ENCODE measurements at places on chromosomes 4 and X.

- DNase-seq = peak; percentile 75
Measured at GRCh38 chr4:12846368-12846767, 637.8 kb downstream of the RAB28 start.

- DNase-seq = no peak
Measured at GRCh38 chr4:39323821-39324220, 42.3 kb downstream of the RFC1 start.

GRCh38 chr4:162839814-162840213, 326.9 kb downstream of the NAF1 start:
- no peak for DNase-seq

DNA sequence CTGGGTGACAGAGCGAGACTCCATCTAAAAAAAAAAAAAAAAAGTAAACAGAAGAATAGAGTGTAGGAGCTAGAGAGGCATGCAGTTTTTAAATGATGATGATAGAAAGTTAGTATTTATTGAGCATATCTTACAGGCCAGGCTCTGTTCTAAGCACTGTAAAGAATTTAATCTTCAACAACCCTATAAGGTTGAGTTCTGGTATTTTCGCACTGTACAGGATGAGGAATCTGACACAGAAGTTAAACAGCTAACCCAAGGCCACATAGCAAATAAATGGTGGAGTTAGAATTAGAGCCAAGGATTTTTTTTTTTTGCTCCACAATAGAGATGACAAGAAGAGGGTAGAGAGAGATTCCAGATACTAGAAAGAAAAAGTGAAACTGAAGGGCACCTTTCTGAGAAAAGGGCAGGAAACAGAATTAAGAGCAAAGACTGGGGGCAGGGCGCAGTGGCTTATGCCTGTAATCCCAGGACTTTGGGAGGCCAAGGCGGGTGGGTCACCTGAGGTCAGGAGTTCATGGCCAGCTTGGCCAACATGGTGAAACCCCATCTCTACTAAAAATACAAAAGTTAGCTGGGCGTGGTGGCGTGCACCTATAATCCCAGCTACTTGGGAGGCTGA, 56.1 kb downstream of the KLHL5 start:
- no peak for DNase-seq

GRCh38 chrX:105553118-105553517, 269.2 kb upstream of the NRK start:
- no peak for DNase-seq

- DNase-seq = no peak
Measured at GRCh38 chr4:153000076-153000420, 63.9 kb downstream of the FHDC1 start.

DNA sequence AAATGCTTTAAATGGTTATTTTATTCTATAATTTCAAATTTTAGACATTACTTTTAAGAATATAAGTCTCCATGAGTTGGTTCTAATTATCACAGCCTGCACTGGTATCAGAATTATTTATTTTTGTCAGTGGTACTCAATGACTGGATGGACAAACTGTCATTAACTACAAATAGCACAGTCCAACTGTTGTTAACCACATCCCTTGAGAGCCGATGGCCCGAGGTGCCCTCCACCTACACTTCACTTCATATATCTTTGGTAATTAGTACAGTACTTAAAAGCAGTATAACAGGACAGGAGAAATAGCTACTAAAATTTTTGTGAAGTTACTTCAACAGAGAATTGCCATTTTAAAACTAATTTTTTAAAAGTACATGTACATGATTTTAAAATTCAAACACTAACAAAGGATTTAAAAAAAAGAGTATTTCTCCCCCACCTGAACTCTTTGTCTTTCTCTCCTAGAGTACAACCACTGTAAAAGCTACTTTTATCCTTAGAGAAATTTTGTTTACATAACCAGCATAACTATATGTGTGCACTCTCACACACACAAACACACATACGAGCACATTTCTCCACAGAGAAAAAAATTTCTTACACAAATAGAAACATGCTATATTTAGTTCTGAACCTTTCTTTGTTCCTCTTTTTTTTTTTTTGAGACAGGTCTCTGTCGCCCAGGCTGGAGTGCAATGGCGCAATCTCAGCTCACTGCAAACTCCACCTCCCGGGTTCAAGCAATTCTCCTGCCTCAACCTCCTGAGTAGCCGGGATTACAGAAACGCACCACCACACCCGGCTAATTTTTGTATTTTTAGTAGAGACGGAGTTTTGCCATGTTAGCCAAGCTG, 6.5 kb downstream of the TIFA start:
- peak; percentile 54 for DNase-seq

GRCh38 chrX:153731117-153731844, 6.6 kb downstream of the ABCD1 start:
- no peak for DNase-seq

GRCh38 chrX:53280331-53281320, 758 bp downstream of the IQSEC2 start:
- DNase-seq = no peak

- DNase-seq = no peak
Measured at GRCh38 chr4:82677327-82677726, 115.5 kb upstream of the TMEM150C start.

DNA sequence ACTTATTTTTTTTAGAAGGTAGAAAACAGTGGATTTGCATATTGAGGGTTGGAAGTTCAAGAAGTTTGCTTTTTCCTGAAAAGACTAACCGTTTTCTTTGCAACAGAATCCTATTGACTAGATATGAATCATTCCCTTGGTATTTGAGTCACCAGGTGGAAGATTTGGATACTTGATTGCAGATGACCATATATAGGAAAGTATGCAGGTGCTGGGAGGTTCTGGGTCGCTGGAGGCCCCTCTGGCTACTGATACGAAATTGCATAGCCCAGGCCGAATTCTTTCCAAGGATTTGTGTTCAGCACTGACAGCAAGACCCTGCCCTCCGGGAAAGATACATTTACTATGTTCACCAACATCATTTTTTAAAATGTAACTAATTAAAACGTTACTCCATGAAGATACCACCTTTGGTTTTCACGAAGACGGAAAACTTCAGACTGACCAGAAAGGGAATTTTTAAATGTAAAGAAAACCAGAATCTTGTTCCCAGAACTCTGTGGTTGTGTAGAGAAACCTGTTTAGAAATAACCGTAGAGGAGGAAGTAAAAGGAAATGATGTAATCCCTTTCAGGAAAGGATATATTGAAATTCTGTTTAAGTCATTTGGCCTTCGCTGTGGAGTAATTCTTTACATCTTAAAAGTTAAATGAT, 946 bp downstream of the ANXA3 start:
- DNase-seq = peak; percentile 55

- DNase-seq = peak; percentile 14
Measured at GRCh38 chr4:8028884-8029568, 89.4 kb upstream of the AFAP1 start.

DNA sequence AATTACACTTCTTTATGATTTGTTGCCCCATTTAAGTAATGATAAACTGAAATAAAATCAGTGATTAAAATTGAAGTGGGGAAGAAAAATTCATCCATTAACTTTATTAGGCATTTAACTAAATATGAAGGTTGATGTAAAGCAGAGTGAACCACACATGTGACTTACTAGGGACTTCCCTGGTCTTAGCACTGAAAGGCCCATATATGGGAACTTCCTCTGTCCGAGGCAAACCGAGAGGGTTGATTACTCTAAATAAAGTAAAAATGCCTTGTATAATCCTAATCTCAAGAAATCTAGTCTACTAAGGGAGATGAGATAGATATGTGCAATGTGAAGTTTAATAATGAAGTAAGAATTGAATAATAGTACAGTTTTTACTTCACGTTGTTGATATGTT, 403.9 kb upstream of the RPS6KA3 start:
- no peak for DNase-seq

DNA sequence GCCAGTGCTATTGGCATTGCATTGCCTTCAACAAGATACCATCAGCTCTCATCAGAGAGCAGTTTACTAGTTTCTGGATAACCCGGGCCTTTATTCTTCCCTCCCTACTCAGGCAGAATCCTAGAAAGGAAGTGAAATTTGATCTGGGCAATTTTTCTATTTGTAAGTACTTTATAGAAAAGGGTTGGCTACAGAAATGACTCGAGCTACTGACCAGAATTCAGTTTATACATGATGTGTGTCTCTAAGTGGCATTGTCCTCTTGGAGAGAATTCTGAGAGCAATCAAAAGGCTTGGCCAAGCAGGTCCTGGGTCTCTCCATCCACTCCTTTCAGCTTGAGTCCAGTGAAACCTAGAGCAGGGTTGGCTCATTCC, 192.7 kb upstream of the LEF1 start:
- peak; percentile 30 for DNase-seq

- DNase-seq = no peak
Measured at GRCh38 chr4:101177154-101177553, 170.2 kb downstream of the PPP3CA start.

DNA sequence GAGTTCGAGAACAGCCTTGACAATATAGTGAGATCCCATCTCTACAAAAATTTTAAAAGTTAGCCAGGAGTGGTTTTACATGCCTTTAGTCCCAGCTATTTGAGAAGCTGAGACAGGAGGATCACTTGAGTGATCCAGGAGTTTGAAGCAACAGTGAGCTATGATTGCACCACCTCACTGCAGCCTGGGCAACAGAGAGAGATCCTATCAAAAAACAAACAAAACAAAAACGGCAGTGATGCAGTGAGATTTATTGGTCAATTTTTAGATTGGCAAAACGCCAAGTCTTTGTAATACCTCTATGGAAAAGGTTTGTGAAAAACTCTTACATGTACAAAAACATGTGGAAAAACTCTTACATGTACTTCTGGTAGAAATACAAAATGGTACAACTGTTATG, 91.3 kb downstream of the PTPN13 start:
- peak; percentile 31 for DNase-seq

GRCh38 chr4:147769386-147769785, 37.5 kb downstream of the ARHGAP10 start:
- DNase-seq = peak; percentile 37

DNA sequence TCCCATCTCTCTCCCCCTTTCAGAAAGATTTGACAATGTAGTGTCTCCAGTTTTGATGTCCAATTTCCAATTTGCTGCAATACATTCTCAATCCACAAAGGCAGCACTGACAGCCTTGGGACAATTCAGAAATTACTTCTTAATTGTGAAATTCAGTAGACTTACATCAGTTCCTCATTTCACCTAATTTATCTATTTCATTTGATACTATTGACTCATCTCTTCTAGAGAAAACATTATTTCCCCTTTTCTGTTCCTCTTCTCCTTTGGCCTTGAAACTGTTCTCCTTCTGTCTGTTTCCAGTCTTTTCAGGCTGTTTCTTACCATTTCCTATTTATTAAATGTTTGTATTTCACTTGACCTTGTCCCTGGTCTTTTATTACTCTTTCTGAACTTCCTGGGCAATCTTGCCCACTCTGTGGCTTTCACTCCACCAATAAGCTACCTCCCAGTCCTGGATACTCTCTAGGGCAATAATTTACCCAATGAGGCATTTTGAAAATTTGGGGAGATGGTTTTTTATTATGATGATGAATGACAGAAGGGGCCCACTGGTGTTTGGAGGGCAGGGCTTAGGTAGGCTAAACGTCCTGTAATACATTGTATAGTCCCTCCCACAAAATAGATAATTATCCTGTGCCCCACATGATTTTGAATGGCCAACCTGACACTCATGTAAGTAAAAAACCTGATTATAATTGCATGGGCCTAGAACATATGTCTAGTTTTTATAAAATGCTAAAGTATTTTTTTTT, 498.0 kb upstream of the BOD1L1 start:
- DNase-seq = no peak

GRCh38 chrX:97692575-97692974, 808.9 kb downstream of the RPA4 start:
- no peak for DNase-seq

DNA sequence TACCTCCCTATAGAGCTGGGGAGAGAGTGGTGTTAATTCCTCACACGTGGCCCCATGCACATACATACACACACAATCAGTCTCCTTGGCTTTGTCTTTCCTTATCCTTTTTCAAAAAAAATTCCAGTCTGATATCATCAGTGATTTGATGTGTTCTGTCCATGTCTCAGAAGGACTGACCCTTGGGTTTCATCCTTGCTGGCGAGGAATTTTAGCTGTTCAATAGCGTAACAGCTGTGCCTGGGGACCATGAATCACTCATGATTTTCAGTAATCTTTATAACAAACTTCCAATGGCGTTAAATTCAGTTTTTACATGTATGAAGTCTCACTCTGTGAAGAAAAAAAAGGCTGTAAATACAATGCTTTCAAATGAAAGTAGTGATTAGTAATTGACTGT, 204.6 kb downstream of the RBMX2 start:
- DNase-seq = no peak

DNA sequence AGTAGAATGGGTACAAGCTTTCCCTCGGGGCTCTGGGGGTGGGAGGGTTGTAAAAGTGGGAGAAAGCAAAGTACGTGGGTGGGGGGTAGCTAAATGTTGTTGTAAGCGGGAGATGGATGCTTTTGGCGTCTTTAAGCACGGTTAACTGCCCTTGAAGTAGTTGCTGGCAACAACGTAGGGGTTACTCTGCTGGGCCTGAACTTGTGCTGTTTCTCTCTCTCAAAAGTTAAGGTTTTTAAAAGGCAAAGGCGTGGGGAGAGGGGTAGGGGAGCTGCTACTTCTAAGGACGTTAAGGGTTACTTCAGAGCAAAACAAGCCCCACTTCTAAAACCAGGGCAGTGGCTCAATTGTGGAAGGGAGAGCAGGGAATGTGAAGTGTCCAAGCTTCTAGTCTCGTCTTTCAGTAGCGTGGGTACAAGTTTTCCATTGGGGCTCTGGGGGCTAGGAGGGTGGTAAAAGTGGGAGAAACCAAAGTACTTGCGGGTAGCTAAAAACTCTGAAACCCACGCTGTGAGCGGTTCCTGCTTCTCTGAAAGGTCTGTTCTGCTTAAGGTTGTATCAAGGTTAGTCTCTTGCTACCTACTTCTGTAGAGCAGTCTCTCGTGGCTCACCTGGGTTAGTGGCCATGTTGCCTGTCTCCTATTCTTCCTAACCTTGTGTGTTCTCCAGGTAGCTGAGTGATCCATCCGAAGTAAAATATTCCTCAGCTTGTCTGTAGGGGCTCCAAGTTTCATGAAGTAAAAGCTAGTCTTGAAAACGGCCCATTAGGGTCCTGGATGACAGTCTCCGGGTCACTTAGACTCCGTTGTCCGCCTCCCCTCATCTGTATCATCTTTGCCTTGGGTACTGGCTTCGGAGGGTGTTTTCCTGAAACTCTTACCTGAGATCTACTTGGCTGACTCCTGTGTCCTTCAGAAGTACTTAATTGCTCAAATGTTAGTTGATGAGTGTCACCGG, 1.7 kb upstream of the WDR1 start:
- no peak for DNase-seq

DNA sequence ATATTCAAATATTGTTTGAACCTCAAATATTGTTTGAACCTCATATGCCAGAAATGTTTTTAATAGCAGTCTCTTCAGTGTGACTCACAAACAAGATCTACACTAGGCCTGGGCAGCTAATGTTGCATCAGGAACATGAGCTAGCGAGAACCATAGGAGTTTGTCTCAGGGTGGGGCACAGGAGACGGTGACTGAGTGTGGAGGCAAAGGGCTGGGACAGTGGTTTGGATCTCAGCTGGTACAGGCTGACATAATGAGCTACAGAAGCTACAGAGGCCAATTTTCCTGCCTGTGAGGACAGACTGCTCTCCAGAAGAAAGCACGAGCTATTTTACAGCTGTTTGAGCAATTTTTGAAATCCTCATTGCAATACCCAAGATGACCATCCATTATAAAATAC, 224.7 kb downstream of the CENPC start:
- no peak for DNase-seq

- no peak for DNase-seq
Measured at GRCh38 chrX:36847496-36847895, 160.7 kb upstream of the FAM47C start.

All from NCI-H69 (cell line).